ENCODE measurements at places on chromosomes 4 and X.

- DNase-seq, result no peak
Measured at GRCh38 chr4:121339307-121339706, 41.5 kb downstream of the QRFPR start.

- DNase-seq, result peak; percentile 0
Measured at GRCh38 chrX:78168065-78168464, 28.6 kb upstream of the TAF9B start.

GRCh38 chr4:106306561-106306960 lies 9.4 kb downstream of the TBCK start:
- DNase-seq, result no peak

DNA sequence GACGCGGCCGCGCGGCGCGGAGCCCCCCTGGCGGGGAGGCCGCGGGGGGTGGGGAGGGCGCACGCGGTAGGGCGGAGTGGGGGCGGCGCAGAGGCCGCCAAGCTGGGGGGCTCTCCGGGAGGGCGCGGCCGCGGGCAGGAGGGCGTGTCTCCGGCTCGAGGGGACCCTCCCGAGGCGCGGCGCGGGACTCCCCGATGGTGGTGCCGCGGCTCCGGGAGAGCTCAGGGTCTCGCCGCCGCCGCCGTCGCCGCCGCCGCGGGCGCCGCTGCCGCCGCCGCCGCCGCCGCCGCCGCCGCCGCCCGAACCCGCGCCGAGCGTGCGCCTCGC lies 165 bp upstream of the PTCHD1 start:
- DNase-seq, result no peak

GRCh38 chr4:150632639-150633038 lies 50.7 kb downstream of the MAB21L2 start:
- DNase-seq, result no peak

DNA sequence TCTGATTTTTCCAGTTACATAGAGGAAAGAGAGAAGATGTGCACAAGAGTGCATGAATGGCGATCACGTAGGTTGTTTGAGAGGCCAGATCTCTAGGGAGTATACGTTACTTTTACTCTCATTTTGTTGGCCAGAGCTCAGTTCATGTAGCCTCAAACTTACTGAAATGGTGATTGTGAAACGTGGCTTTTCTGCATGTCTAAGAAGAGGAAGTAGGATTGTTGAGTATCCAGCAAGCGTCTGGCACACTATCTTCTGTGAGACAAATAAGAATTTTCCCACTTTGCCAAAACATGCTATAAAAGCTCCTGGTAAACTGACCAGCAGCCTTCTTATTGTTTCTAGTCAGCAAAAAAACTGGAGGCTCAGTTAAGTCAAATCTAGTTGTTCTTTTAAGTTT lies 264.5 kb upstream of the EMCN start:
- DNase-seq, result peak; percentile 24
